CD4-positive, alpha-beta T cell treated with Interleukin-17A for 1 hour (primary cell): ENCODE measurements at places on chromosomes 11 and 22.

GRCh38 chr11:83093634-83094033 is 21.9 kb upstream of the RAB30 start:
- no peak for DNase-seq

DNA sequence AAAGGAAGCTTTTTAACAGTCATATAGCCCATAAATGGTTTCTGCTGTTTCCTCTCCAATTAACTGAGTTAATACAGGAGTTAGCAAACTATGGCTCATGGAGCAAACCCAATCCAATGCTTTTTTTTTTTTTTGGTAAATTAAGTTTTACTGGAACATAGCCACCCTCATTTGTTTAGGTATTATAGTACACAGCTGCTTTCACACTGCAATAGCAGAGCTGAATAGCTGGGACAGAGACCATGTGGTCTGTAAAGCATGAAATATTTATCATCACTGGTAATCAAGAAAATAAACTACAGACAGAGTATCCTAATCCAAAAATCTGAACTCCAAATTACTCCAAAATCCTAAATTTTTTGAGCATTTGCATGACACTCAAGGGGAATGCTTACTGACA is 53.7 kb downstream of the RDX start:
- DNase-seq, result no peak

DNA sequence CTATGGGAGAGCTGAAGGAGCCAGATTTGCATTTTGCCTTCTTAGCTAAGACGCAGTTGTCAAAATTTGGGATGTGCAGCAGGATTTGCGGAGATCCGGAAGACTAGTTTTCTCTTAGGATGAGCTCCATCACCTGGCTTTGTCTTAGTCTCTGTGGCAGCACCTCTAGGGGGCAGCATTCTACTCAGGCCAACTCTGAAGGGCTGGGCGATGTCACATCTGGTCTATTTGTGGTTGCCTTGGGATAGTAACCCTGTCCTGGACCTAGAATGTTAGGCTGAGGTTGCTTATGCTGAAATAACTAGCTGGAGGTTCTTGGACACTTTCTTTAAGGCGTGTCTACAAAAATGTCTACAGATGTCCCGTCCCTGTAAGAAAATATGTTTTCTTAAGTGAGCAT is 116.2 kb downstream of the FAT3 start:
- no peak for DNase-seq

DNA sequence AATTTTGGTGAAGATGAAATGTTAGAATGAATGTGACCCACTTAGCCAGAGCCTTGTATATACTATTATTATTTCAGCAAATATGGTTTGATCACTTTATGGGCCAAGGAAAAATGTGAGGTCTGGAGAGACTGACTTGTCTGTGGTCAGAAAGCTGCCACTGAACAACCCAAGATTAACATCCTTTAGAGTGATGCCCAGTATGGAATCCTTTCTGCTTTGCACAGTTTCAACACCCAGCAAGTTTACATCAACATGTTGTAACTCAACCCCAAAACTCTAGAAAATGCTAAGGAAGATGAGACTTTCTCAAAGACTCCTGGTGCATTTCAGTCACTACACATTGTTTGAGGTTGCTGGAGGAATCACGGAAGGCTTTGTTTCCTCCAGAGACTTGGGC is 107.7 kb downstream of the SNX19 start:
- DNase-seq, result no peak

DNA sequence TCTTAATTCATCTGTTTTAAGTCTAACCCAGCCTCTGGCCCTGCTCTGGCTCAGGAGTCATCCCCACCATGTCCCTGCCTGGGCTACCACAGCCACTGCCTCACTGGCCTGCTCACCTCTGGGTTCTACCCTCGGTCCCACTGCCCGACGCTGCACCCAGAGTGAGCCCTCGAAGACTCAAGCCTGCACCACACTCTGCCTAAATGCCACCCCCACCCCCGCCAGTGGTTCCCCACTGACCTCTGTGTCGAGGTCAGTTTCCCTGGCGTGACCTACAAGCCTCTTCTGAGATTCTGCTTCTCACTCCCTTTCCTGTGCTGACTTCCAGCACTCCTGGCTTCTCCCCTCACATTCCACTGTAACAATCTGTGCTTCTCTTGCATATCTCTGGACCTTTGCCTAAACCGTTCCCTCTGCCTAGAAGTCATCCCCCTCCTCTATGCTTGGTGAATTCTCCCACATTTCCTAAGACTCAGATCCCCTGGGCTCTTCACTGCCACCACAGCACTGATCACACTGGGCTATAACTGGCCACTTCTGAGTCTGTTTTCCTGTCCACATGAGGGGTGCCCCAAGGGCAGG is 12.5 kb upstream of the PDE2A start:
- no peak for DNase-seq

DNA sequence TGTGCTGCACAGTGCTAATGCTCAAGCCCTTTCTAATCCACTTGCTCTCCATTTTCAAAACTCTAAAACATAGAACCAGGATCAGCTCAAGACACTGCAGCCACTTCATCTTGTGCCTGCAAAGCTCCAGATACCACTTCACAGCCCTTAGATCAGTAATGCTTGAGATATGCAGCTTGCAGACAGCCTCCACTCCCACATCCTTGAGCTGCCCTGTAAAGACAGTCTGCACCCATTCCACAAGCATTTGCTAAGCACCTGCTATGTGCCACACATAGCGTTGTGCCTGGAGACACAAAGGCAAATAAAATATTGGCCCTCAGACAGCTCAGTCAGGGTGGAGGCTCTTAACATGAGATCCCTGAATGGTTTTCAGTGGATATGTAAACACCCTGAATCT is 192.5 kb upstream of the SNX19 start:
- no peak for DNase-seq

- peak; percentile 93 for DNase-seq
Observed at GRCh38 chr22:45318558-45319323, 9.0 kb downstream of the FAM118A start.

GRCh38 chr22:50169774-50170341 is 673 bp upstream of the PANX2 start:
- DNase-seq, result peak; percentile 11

DNA sequence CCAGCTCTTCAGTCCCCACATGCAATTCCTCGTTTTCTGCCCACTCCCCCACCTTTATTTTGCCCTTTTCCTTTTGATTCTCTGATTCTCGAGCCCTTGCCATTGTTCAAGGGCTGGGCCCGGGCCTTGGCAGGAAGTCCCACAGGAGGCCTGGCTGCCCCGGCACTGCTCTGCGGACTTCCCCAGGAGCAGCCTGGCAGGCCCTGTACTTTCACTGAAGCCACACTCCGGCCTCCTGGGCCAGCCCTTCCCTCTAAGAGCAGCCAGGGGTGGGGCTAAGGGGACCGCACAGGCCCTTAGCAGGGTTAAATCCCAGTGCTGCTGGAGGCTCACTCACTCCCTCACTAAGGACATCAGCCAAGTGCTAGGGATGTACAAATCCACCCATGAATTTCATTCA is 4.1 kb downstream of the LRRC32 start:
- no peak for DNase-seq

GRCh38 chr11:100163471-100163870 is 523.6 kb upstream of the ARHGAP42 start:
- DNase-seq, result no peak

DNA sequence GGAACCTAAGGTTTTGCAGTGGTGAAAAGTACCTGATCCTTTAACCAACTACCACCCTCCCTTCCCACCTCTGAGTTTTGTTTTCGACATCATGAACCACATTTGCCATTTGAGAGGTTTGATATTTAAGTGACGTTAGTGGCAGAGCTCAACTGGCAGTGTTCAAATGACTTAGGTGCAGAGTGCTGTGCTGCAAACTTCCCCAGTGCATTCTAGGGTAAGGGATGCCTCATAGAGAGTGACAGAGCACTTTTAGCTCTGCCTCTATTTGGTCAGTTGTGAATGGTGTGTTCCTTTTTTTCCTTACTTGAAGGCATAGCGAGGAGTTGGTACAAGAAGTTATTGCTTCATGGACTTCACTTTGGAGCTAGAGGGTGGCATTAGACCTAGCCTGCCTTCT is 9.4 kb downstream of the BMAL1 start:
- no peak for DNase-seq

GRCh38 chr22:26679003-26679629 is 21.7 kb downstream of the MIAT start:
- peak; percentile 78 for DNase-seq

DNA sequence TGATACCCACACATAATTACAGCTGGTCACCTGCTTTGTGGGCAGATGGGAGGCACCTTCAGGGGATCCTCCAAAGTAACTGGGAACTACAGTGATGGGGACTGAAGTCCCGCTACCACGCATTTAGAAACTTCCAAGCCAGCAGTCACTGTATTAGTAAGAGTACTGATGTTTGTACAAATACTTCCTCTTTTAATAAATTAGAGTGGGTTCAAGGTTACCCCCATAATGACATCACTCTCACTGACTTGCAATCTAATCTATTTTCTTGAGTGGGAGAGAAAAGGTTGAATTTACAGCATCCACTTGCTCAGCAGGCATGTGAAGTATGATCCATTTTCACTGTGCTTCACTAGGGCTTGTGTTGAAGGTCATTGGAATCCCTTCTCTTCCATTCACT is 72.1 kb upstream of the TIMP3 start:
- DNase-seq, result no peak
